SJSA1 (cell line): ENCODE measurements at places on chromosomes 7 and 10.

DNA sequence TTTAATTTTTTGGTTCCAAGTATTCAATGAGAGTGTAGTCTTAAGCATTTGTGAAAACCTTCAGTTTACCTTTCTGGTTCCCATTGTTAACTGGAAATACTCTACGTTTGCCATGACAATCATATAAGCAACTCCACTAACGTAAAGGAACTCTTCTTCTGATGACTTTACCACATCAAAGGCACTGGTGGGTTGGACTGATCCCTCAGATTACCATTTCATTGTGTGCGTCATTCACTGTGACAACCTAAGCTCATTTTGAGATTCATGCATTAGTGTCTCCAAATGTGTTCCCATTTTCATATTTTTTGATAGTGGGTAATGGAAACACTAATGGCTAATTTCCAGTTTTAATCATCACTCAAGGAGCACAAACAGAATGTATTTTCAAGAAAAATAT is 119.9 kb upstream of the COL1A2 start:
- DNase-seq: no peak

GRCh38 chr10:110784198-110784597 is 87.5 kb upstream of the PDCD4 start:
- no peak for DNase-seq

- DNase-seq: no peak
Measured at GRCh38 chr10:6045314-6045848, 16.8 kb downstream of the IL2RA start.

DNA sequence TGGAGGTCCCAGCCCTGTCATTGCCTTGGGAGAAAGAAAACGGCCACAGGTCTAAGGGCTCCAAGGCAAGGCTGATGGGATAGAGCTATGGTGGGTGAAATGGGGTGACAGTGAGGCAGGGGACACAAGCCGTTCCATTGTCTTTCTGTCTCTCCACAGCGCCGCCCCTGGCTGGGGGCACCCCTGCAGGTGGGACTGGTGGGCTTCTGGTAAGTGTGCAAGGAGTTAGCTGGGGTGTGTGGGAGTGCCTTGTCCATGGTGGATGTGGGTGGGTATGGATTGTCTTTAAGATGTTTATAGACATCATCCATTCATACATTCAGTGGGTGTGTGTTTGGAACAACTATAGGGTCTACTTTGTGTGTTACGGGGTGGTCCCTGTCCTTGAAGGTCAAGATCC is 7.5 kb downstream of the SFXN3 start:
- no peak for DNase-seq

DNA sequence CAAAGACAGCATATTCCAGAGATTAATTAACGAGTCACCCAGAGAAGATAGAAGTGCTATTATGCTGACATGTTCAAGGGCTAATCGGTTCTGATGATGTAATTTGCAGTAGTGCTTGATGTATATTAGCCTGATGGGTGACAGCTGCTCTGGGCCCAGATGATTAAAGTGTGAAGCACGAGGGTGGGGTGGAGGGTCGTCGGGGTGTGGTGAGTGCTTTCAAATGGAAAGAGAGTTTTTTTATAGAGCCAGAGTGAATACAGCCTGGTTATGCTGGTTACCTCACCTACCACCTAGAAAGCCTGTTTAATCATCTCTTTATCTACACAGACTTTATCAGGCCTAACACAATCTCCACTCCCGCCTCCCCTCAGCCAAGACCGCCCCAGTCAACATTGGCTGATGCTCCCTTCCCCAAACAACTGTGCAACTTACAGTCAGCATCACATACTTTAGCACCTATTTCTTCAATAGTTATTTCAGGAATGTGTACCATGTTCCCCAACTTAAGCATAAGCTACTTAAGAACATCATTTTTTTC is 11.5 kb upstream of the STN1 start:
- DNase-seq: no peak
